ENCODE measurements at places on chromosomes 1 and 21. TPM values are rescaled to one million over a fixed set of nuclear protein-coding genes. Genes with fewer than 3 reads are reported as not detected.

The SELP gene
- 0.13 TPM for total RNA-seq

The DIRAS3 gene
- total RNA-seq: 0.13 TPM

The HAPLN2 gene
- total RNA-seq: 0.13 TPM

The TCP10L gene
- 0.26 TPM for total RNA-seq

The CFHR2 gene
- not detected for total RNA-seq

The ENAH gene
- total RNA-seq: 15.3 TPM

The LCE2B gene
- total RNA-seq: not detected

The KCNAB2 gene
- 1.4 TPM for total RNA-seq

The CELF3 gene
- not detected for total RNA-seq

- DNase-seq: no peak
Observed at GRCh38 chr1:207983044-207983635, 72.2 kb upstream of the CD34 start.

DNA sequence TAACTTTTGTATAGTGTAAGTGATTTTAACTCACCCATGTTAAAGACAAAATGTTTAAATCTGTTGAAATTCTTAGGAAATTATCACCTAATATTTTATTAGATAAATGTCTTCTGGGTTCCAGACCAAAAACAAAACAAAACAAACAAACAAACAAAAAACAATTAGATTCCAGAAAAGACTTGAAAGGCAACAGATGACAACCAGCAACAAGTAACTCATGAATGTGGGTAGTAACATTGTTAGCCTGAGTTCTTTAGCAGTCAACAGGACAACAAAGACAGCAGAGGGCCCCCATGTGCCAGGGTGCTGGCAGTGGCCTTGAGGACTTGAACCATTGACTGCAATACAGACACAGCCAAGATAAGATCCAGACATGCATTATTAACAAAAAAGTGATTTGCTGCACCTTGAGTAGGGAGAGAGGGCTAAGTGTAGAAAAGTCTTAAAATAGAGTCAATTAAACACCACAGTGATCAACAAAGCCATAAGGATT, 2.4 kb upstream of the CD247 start:
- no peak for DNase-seq

- peak; percentile 79 for DNase-seq
Observed at GRCh38 chr1:51189421-51190073, 46.5 kb upstream of the RNF11 start.

- no peak for DNase-seq
Observed at GRCh38 chr1:173757666-173758065, 42.9 kb downstream of the KLHL20 start.

- DNase-seq: no peak
Observed at GRCh38 chr1:7743346-7743745, 27.8 kb upstream of the VAMP3 start.

GRCh38 chr1:35656148-35656862, 15.0 kb upstream of the PSMB2 start:
- no peak for DNase-seq

GRCh38 chr1:85134583-85135391, 66.0 kb downstream of the SYDE2 start:
- no peak for DNase-seq

DNA sequence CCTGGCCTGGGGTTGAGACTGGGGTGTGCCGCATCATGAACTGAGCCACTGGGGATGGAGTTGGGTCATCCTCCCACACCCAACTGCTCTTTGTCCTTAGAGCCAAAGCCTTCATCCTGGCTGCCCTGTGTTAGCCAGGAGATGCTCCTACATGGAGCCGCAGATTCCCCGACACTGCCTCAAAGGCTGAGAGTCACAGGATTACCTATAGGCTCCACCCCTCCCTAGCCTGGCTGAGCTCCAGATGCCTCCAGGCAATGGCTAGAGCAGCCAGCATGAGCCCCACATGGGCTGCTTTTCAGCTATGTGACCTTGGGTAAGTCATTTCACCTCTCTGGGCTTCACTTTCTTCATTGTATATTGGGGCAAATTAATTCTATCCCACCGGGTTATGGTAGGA, 119.9 kb upstream of the POU3F1 start:
- DNase-seq: no peak

- DNase-seq: no peak
Observed at GRCh38 chr1:168097921-168098528, 38.7 kb downstream of the GPR161 start.
